ENCODE measurements at places on chromosomes 16 and 17. TPM values are rescaled to one million over a fixed set of nuclear protein-coding genes. Genes with fewer than 3 reads are reported as not detected.

The C17orf78 gene
- not detected for total RNA-seq

The RFFL gene
- total RNA-seq, result 46.2 TPM

The CACNG1 gene
- not detected for total RNA-seq

The IRF8 gene
- 3.5 TPM for total RNA-seq

The ZG16 gene
- total RNA-seq, result not detected

The PHOSPHO1 gene
- not detected for total RNA-seq

The GPR139 gene
- not detected for total RNA-seq

The MT1M gene
- total RNA-seq, result not detected

The PRRT2 gene
- 2.8 TPM for total RNA-seq

The PIMREG gene
- not detected for total RNA-seq

The SMIM36 gene
- not detected for total RNA-seq

The KRTAP17-1 gene
- total RNA-seq, result not detected

The CCL11 gene
- total RNA-seq, result not detected

The USH1G gene
- total RNA-seq, result not detected

The GAST gene
- total RNA-seq, result not detected

The CLDN7 gene
- 0.29 TPM for total RNA-seq

The CLEC19A gene
- not detected for total RNA-seq

The FAM20A gene
- 0.19 TPM for total RNA-seq

The GFAP gene
- total RNA-seq, result not detected
